ENCODE measurements at places on chromosomes 12 and 14.

DNA sequence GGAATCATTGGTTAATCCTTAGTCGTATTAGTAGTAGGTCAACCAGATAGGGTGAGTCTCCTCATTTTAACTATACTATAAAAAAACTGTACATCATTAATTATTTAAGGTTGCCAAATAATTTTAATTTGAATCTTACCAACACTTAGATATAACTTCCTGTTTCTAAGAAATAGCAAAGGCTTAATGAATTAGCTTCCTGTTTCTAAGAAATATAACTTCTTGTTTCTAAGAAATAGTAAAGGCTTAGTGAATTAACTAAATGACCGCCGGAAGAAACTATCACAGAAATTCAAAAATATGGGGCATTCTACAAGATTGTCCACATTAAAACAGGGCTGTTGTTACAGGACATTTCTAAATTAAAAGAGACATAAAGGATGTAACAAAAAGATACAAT is 392.9 kb upstream of the FOXG1 start:
- DNase-seq: no peak

DNA sequence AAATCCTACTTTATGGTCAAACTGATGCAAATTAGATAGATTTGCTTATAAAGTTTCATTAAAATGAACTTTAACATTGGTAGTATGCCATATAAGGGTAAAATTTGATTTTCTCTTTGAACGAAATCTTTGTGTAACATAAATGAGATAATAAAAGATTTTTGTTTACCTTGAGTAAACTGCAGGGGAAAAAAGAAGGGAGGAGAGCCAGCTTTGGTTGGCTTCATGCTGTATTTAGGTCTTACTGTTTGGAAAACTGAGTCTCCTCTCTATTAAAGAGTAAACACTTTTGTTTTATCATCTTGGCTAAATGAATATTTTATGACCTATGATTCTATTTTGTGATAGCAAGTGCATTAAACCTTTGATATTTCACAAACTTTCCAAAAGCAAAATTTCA is 267.6 kb downstream of the IPO8 start:
- no peak for DNase-seq

DNA sequence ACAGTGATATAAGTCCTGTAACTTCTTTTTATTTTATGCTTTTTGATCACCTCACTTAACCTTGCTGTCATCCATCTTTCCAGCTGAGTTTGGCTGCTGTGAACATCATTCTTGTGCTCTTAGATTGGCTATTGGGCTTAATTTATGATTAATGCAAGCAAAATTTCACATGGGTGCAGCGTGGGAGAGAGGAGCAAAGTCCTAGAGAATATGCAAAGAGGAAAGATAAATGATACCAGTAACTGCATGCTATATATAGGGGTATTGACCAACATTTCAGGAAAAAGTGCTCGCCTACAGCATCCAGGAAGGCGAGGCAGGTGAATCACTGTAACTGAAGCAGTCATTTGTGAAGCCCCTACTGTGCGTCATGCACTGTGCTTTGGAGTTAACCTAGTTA is 153.1 kb downstream of the TMTC2 start:
- DNase-seq: no peak

- no peak for DNase-seq
Measured at GRCh38 chr14:96511667-96512066, 9.5 kb downstream of the PAPOLA start.

GRCh38 chr12:101870925-101871324 is 6.5 kb upstream of the DRAM1 start:
- no peak for DNase-seq

GRCh38 chr14:68786491-68787091 is 6.3 kb downstream of the ZFP36L1 start:
- DNase-seq: no peak

DNA sequence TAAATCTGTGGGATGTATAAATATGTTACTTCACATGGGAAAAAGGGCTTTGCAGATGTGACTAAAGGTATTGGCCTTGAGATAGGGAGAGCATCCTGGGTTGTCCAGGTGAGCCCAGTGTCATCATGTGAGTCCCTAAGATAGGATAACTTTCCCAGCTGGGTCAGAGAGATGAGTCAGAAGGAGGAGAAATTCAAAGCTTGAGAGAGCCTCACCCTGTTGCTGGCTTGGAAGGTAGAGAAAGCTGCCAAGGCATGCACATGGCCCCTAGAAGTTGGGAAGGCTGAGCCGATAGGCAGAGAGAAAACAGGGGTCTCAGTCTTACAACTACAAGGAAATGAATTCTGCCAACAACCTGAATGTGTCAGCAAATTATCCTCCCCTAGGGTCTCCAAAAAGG is 213.0 kb downstream of the ADGRD1 start:
- no peak for DNase-seq

DNA sequence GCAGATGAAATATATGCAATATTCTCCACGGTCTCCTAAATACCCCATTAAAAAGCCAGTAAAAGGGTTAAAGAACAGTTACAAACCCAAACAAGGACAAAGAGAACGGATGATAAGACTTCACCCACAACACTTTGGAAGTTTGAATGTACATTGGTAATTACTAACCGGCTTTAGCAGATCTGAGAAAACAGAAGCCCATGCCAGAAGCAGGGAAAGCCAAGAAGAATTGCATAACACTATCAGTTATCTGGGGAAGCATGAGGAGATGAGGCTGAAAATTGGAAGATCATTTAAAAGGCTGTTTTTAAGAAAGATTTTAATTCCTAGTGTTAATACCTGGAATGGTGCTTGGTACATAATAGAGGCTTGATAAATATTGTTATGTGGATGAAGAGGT is 55.6 kb upstream of the MYBPC1 start:
- DNase-seq: no peak

DNA sequence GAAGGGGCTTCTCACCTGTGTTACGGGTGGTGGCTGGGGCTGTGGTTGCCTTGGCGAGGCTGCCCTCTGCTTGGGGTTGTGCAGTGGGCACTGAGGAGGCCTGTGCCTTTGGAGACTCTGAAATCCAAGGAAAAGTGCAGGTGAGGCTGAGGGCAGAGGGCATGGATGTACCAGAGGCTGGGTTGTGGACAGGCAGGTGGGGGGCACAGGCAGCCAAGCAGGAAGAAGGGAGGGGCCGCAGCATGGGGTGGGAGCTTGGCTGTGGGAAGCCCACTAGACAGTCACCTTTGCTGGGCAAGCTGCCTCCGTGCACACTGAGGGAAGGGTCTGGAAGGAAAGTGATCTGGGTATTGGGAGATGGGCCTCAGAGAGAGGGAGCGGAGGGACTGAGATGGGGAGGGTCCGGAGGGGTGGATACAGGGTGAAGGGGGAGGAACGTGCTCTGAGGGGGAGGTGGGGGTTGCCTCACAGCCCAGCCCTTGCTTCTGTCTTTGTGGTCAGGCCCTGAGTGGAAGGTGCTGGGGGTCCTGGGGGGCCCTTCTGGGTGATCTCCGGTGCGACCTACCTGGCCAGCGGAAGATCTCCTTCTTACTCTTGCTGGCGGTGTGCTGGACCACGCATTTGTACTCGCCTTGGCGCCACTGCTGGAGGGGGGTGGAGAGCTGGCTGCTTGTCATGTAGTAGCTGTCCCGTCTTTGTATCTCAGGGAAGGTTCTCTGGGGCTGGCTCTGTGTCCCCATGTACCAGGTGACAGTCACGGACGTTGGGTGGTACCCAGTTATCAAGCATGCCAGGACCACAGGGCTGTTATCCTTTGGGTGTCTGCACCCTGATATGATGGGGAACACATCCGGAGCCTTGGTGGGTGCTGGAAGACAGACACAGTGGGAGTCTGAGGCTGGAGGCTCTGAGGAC is 318.7 kb downstream of the TMEM121 start:
- DNase-seq: no peak

DNA sequence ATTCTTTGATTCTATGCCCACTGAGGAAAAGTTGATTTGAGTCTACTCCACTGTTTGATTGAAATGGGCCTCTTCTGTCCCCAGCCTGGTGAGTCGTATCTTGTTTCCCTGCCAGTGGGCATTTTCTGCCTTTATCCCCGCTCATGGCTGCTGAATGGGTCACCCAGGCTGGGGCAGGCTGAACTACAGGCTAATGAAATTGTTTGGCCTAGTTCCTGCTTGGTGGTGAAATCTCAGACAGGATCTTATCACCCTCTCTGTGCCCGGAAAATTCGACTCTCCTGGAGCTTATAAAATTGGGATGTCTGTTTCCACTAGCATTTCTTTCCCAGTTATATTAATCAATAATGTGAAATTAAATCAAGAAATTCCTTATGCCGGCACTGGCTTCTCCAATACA is 65.0 kb downstream of the CHST11 start:
- no peak for DNase-seq

- DNase-seq: no peak
Measured at GRCh38 chr12:19058235-19059021, 71.1 kb upstream of the PLEKHA5 start.

DNA sequence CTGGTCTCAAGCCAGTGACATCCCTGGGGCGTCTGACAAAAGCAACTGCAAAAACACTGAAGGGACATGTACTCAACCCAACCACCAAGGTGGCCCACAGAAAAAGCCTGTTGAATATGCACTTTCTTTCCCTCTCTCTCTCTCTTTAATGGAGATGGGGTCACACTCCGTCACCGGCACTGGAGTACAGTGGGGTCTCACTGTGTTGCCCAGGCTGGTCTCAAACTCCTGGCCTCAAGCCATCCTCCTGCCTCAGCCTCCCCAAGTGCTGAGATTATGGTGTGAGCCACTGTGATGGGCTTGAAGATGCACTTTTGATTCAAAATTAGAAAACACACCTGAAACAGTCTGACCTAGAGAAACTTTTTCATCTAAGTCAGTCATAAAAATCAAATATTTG is 7.2 kb upstream of the CD27 start:
- DNase-seq: no peak

DNA sequence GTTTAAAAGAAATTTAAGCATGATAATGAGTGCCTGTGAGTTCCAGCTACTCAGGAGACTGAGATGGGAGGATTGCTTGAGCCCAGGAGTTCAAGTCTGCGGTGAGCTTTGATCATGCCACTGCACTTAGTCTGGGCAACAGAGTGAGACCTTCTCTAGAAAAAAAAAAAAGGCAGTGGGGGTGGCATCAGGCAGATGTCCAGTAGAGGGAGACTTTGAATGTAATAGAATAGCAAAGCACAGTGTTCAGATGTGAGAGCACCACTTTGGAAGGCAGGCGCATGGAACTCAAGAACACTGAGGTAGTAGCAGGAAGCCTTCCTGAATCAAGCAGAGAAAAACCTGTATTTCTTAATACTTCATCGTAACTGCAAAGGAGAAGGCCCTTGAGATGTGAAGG is 394.5 kb upstream of the GARIN6 start:
- DNase-seq: no peak

GRCh38 chr14:64675312-64675711 is 28.9 kb upstream of the PLEKHG3 start:
- DNase-seq: no peak

DNA sequence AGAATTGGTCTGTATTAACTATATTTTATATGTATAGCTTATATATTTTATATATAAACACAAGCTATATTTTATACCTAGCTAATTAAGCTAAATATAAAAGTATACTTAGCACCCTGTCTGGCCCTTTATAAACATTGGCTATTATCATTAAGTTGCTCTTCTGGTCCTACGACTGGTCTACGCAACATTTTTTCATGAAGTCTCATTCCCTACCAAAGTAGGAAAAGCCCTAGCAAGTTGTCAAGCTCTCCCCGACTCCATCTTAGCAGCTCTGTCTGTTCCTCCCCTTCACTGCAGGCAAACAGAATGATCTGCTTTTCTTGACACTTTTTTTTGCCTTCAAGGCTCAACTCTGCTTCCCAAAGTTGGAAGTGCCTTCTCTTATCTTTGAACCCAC is 36.7 kb upstream of the ELK3 start:
- no peak for DNase-seq

DNA sequence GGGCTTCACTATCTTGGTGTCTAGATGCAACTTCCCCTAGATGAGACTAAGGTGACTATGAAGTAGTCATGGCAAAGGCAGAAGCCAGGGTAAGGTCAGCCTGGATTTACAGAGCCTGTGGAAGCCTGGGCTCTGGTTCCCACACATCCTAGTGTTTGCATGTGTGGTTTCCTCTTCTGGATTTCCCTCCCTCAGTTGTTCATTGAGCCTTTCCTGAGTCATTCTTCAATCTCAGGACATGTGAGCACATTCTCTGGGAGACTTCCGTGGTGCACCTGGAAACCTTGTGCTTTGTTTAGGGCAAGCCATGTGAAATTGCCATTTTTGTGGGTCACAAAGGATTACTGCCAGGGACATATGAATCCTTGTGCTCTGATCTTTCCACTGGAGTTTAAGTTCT is 236.6 kb downstream of the C12orf75 start:
- DNase-seq: no peak

- DNase-seq: no peak
Measured at GRCh38 chr12:103929784-103930033, 501 bp upstream of the HSP90B1 start.

DNA sequence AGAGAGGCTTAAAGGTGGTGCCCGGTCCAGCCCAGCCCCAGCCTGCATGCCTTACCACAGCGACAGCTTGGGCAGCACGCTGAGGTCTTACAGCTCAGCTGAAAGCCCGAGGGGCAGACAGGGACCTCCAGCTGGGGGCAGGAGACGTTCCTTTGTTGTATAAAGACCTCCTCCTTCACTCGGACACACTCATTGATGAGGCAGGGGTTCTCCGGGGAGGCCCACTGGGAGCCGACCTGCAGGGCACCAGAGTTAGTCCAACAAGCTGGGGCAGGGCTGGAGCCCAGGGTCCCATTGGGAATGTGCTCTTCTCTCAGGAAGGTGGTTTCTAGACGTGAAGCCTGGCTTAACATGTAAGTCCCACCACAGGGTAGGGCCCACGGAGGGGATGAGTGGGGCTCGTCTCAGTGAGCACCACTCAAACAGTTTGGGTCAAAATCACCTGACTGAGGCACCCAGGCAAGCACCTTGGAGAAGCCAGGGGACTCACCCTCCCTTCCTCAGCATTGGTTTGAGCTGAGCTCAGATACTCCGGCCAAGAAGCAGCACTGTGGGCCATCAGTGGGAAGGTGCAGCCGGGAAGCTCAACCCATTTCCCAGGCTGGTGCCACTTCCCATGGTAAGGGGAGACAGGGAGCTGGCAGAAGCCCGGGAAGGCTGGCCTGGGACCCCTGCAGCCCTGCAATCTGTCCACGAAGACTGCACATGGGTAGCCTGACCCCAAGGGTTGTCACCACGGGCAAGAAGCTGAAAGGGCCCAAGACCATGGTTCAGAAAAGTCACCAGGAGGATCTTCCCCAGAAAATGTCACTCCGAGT is 24.3 kb upstream of the ANO2 start:
- no peak for DNase-seq

DNA sequence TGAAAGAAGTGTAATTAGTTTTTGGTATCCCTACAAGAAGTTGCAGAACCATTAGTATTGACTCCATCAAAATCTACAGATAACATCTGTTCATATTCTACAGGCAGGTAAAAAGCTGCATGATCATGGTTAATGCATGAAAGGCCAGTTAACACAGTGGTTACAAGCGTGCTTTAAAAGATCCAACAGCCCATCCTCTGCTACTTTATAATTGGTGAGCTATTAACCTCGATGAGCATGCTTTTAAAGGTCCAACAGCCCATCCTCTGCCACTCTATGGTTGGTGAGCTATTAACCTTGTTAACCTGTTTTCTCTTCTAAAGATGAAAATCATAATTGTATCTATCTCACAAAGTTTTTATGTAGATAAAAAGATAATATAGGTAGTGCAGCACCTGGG is 289.3 kb downstream of the DUSP6 start:
- no peak for DNase-seq

All from stimulated activated CD8-positive, alpha-beta memory T cell treated with anti-CD3 and anti-CD28 coated beads, Interleukin-4, amount 100 ng/mL, for 24 hours (primary cell).